ENCODE measurements at places on chromosomes 2 and 18.

- peak; percentile 86 for DNase-seq
Observed at GRCh38 chr2:11123856-11124759, 31.2 kb upstream of the SLC66A3 start.

GRCh38 chr2:99977966-99978365, 164.4 kb downstream of the AFF3 start:
- DNase-seq, result no peak

- DNase-seq, result no peak
Observed at GRCh38 chr2:37527361-37527760, 144.1 kb downstream of the CDC42EP3 start.

DNA sequence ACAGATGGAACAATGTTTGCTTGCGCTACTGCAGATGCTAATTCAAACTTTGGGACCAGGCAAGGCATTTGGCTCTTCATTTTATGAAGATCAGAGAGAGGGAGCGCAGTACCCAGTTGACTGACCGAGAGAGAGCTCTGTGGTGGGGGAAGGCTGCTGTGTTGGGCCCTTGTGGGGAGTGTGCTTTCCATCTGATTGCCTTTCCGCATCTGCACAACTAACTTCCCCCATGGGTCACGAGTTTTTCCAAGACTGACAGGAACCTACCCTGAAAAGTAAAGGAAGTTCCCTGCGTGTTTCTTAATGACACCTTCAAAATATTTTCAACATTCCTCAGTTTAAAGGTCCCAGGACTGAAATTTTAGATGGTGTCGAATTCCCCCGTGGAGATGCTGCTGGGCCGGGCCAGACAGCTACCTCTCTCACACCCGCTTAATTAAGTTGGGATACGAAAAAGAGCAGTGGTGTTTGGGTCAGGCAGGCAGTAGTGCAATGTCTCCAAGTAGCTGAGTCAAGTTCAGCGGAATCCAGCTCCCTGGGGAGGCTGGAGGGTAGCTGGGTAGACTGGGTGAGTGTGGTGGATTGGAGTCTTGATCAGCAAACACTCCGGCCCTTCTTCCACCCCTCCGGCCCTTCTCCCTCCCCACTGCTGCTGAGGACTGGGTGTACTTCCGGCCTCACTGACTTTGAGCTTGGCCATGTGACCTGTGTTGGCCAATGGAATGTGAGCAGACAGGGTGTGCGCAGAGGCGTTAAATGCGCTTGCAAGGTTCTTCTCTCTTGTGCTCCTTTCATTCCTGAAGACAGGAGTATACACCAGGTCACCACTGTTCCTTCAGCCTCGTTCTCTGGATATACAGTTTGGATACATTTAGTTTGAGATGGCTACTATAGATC, 2.3 kb upstream of the ARHGAP25 start:
- DNase-seq, result no peak

DNA sequence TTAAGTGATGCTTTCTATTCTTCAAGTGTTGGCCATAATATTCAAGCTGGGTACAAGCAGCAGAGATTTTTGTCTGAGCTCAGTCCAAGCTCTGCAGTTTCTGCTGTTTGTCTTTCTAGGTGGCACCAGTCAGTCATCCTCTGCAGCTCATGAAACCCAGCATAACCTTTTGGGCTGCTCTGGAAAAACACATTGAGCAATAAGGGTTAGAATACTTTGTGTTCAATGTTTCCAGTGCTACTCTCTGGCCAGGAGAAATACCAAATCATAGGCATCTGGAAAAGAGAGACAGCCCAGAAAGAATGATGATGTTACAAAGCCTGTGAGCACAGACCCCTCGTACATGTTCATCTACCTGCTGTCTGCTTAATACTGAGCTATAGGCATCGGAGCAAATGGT, 19.5 kb upstream of the WIPF1 start:
- no peak for DNase-seq

DNA sequence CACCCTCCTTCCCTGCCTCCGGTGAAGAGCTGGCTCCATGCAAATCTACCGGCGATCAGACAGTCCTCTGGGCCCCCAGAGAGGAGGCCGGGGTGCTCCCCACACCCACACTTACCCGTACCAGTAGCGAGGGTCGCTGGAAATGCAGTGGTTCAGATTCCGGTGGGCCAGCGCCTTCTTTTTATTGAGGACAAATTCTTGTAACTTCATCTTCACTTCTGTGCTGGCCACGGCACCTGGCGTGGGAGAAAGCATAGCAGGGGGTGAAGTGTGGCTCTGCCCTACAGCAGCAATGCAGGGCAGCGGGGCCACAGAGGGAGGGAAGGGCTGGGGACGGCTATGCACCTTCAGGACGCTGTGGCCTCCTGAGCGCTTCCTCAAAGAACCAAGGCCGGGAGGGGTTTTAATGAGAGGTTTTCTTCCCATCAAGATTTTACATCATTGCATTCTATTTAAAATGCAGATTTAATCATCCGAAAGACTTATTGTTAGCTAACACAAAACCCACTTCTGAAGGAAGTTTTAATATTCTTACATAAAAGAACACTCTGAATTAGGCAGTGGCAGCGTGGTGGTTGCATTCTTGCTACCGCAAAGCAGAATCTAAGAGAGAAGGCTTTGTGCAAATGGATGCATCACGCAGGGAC, 237.0 kb downstream of the HDAC4 start:
- no peak for DNase-seq

GRCh38 chr2:160479269-160479668, 14.3 kb downstream of the RBMS1 start:
- DNase-seq, result peak; percentile 32

GRCh38 chr2:27901234-27901633, 10.7 kb downstream of the BABAM2 start:
- DNase-seq, result no peak

GRCh38 chr2:33108483-33109443, 162.0 kb downstream of the LTBP1 start:
- DNase-seq, result peak; percentile 60

DNA sequence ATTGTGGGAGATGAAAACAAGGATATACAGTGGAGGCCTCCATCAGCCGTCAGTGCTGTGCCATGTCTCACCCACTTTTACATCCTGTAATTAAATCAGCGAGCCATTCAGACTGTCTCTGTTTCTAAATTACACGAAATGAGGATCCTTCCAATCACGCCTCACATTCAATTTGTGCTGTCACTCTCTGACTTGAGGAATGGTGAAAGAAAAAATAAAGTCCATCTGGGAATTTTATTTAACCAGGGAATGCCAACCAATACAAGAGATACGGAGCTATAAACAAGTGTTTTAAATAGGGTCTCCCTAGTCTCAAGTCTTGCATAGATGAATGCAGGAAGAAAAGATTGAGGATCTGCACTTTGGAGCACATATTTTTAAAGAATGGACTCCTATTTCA, 72.8 kb downstream of the CMPK2 start:
- no peak for DNase-seq

DNA sequence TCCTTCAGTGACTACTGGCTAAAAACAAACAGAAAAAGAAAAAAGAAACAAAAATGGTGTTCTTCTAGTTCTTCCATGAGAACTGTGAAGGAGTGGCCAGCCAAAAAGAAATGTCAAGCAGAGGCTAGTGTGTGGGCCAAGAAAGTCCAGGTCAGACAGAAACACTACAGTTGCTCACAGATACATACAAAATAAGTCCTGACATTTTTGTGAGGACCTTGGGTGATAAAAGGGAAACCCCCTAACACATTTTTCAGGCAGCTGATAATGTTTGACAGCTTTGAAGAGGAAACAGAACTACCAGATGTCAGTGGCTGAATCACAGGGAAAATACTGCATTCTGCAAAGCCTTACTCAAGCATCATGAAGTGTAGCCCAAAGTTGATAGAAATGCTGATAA, 28.1 kb downstream of the ARHGAP25 start:
- DNase-seq, result peak; percentile 23

DNA sequence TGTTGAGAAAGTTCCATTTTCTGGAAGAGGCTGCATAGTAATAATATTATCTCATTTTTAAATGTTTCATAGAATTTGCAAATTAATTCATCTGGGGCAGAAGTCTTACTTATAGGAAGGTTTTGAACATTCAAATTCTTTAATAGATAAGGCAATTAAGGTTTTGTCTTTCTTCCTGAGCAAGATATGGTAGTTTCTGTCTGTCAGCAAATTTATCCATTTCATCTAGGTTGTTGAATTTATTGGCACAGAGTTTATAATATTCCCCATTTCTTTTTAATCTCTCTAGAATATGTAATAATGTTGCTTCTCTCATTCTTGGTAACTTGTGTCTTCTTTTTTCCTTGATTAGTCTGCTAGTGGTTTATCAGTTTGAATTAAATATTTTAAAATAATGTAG, 90.2 kb upstream of the EPB41L5 start:
- DNase-seq, result no peak

DNA sequence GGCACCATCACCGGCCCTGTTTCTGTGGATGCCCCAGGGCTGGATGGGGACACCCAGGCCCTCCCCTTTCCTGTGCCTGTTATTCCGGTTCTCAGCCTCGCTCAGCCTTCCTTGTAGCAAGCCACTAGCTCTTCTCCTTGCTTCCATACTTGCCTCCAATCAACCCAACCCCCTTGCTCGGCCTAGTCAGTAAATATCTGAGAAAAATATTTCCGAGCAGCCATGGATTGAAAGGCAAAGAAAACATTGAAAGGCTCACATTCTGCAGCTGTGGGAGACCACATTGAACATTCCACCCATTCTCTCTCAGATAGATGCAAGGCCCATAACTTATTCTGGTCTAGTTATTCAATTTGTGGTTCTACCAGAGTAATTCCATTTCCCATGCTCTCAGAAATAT, 114.9 kb downstream of the SPP2 start:
- peak; percentile 81 for DNase-seq

DNA sequence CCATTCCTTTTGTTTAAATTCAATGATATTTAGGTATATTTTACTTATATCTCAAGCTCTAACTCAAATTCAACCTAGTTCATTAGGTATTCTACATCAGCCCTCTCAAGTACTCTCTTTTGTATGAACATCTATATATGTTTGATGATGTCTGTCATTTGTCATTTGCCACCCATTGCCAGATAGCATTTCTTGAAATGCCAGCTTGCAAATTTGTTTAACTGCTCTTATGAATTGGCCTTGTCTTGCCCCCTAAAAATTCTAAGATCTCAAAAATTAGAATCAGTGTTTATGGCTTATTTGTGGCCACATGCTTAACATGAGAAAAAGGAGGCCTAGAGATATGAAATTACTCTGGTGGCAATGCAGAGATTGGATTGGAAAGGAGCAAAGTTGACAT, 1140.3 kb upstream of the DDX18 start:
- no peak for DNase-seq

DNA sequence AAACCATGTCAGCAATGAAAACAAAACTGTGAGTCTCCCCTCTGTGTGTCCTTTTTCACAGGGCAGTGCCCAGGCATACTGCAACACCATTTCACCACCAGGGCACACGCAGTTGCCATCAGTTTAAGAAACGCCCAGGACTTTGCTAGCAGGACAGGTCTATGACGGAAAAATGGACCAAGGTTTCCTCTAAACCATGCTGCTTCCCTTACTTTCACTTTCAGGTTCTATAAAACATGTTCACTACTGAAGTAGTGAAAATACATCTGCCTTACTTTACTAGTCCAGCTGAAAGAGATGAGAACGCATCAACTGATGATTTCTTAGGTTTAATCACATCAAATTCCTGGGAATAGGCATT, 110.5 kb downstream of the TCF4 start:
- no peak for DNase-seq
